Stimulated activated CD4-positive, alpha-beta T cell treated with anti-CD3 and anti-CD28 coated beads, Interleukin-12 subunit alpha, Interleukin-12 subunit beta, amount 100 ng/mL, for 4 hours (primary cell): ENCODE measurements at places on chromosomes 5 and 9.

- no peak for DNase-seq
These were observed 118.3 kb downstream of the PIK3R1 start for GRCh38 chr5:68333649-68334552.

GRCh38 chr9:8736805-8737204, 937.2 kb upstream of the DMAC1 start:
- DNase-seq, result no peak

- DNase-seq, result no peak
These were observed 1.2 kb upstream of the VPS13A start for GRCh38 chr9:77176106-77176505.

DNA sequence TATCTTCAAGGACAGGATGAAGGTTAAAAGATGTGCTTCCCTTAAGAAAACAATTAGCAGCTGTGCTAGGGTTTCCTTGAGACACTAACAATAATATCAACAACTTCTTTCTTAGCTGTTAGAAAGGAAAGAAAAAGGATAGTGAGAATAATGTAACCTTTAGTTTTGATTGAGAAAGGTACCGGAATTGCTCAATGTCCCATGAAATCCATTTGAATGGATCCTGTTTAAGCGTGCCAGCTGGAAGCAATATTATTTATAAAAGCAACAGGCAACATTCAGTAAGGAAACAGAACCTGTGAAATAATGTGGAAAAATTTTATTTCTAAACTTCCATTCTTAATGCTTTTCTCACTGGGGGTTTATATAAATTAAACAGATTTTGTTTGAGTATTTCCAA, 120.9 kb downstream of the CCDC192 start:
- no peak for DNase-seq

GRCh38 chr5:114935490-114935889, 234.2 kb downstream of the TRIM36 start:
- no peak for DNase-seq

GRCh38 chr9:14782286-14783051, 59.9 kb upstream of the CER1 start:
- no peak for DNase-seq

DNA sequence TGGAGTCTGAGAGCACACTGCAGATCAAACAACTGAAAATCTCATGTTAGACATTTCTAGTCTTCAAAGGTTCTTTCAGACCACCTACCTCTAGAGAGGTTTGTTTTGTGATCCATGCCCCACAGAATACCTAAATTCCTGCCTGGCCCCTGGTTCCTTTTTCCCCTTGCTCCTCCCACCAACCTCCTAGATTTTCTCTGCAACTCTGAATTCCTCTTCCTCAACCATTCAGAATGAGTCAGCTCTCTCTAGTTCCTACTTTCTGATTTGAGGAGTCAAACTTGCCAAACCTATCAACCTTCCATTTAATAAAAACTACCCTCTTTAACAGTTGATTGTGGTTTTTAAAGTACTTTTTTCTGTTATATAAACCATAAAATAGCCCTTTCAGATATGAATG, 83.2 kb upstream of the ZNF462 start:
- DNase-seq, result no peak

DNA sequence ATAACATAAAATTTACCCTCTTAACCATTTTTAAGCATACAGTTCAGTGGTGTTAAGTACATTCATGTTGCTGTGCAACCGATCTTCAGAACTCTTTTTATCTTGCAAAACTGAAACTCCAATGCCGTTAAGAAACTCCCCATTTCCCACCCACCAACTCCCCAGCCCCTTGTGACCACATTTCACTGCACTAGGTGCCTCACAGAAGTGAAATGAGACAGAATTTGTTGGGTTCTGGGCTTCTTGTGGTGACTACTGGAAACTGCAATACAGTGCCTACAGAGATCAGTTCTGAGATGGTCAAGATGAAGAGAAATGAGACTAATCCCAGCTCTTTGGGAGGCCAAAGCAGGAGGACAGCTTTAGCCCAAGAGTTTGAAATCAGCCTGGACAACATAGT, 202.1 kb upstream of the SLC30A5 start:
- DNase-seq, result no peak

- no peak for DNase-seq
These were observed at the start of gene LPAR1 for GRCh38 chr9:111038331-111039230. Gene LPAR1, minus strand, starts transcription at chr9:111038470. Its CDS starts 66,353 bp downstream, at chr9:110972117.

DNA sequence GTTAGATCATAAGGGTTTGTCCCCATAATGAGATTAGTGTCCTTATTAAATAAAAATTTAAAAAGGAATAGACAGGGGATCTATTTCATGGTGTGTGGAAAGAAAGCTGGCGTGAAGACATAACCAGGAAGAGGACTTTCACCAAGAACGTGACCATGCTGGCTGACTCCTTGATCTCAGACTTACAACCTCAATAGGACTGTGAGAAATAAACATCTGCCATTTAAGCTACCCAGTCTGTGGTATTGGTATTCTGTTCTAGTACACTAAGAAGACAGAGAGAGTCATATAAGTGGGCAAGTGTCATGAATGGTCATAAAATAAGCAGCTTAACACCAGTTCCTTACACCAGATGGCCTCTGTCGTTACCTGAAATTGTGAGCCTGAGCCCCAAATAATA, 259.4 kb upstream of the CCNG1 start:
- no peak for DNase-seq

DNA sequence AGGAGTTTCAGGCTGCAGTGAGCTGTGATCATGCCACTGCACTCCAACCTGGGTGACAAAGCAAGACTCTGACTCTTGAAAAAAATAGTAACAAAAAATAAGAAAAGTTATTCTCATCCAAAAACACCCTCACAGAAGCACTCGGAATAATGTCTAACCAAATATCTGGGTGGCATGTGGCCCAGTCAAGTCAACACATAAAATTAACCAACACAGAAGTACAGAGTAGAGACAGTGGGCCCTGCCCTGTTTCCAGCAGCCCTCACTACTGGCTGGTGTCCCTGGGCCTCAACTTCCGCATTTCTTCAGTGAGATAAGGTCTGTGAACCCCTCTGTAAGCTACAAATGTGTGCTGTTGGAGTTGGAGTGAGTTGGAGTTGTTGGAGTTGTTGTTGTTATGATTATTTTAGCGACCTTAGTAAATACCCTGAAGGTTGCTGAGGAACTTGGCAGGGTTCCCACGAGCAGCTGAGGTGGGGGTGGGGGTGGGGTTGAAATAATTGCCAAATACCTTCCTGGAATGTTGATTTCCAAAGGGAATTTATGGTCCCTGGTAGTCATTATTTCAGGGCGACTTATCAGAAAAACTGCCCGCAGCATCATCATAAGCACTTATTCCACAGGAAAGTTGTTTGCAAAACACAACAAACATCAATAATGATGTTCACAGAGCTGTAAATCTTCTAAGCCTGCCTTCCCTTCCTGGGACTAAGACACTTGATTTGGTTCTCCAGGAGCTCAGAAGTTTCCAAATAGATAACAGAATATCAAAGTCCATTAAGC, 30.2 kb downstream of the C5orf15 start:
- DNase-seq, result no peak

DNA sequence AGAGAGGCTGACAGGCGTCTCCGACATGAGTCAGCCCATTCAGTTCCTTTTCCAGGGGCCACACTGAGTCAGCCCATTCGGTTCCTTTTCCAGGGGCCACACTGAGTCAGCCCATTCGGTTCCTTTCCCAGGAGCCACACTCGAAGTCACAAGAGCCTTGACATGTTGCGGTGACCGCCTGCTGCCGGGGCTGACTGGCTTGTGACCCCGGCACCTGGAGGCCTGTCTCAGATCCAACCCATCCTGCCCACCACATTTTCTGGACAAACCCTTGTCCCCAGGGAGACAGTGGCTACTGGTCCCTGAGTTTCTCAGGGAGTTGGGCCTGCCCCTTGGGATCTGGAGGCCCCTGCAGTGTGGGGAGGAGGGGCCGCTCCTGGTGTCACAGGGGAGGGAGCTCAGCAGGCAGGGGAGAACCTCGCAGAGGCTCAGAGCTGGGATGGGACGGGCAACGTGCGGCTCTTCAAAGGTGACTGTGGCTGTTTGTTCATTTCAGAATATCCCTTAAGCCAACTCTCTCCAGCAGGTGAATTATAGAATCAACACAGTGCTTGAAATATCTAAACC, 40.5 kb upstream of the LPCAT1 start:
- no peak for DNase-seq
